ENCODE measurements at places on chromosomes 1 and 21.

DNA sequence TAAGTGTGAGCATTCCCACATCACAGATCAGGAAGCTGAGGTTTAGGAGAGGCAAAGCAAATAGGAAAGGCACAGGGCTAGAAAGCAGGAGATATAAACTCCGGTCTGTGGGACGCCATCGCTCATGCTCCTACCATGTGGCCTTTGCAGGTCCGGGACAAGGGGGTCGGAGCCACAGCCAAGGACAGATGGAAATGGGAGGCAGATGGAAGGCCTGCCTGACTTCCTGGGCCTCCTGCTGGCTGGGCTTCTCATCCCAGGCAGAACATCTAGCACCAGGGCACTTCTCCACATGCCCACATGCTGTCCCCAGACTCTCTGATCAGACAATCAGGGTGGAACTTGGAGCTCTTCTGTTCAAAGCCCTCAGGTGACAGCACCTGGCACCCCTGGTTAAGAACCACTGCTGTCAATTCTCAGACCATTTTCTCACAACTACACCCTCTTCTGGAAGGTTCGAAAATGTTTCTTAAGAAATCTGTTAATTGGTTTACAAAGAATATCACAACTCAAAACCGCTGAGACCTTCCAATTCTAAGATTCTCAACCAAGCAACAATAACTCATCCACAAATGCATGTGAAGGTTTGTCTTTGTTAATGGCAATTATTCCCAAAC lies 173.3 kb upstream of the EDN2 start:
- DNase-seq = no peak

- DNase-seq = no peak
Measured at GRCh38 chr1:25712299-25712970, 87.6 kb upstream of the SELENON start.

- no peak for DNase-seq
Measured at GRCh38 chr1:86773341-86774288, 69.2 kb downstream of the SH3GLB1 start.

- no peak for DNase-seq
Measured at GRCh38 chr21:25717491-25718147, 17.1 kb downstream of the ATP5PF start.

GRCh38 chr1:51963592-51964308 lies 26.8 kb downstream of the RAB3B start:
- no peak for DNase-seq

GRCh38 chr21:33396436-33396835 lies 6.8 kb upstream of the IFNGR2 start:
- no peak for DNase-seq

- no peak for DNase-seq
Measured at GRCh38 chr1:16144325-16145029, 11.4 kb downstream of the EPHA2 start.

DNA sequence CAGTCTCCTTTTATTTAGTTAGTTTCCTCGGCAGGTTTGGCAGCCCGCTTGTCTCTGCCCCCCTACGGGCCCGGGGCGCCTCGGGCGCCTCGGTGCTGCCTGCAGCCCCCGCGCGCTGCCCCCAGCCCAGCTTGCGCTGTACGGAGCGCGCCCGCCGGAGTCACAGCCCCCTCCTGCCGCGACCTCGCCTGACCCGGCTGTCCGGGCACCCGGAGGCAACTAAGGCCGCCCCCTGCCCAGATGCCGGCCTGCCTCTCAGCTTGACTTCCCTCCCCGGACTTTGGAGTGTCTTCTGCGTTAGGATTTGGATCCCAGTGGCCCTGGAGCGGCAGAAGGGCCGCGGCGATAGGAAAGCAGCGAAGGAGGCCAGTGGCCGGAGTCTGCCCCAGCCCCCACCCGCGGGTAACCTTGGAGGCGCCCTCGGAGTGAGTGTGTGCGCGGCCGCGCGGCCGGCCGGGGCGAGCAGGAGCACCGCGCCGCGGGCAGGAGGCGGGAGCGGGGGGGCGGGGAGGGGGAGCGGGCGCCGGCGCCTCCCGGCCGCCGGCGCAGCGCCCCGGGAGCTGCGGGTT lies 7.6 kb downstream of the CDKN2C start:
- DNase-seq = no peak

- no peak for DNase-seq
Measured at GRCh38 chr21:42417533-42417932, 13.8 kb downstream of the UBASH3A start.

DNA sequence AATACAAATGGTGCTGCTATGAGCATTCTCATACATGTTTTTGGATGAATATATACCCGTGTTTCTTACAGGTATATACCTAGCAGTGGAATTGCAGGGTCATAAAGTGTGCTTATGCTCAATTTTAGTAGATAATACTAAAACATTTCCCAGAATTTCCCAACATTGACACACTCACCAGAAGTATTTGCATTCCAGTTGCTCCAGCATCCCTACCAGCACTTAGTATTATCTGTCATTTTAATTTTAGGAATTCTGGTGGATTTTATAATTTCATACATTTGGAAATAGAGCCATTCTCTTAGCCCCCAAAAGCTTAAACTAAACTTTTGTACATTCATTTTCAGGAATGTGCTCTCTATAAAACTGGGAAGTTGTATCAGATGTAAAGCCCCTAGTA lies 67.4 kb upstream of the ZNF326 start:
- no peak for DNase-seq

- no peak for DNase-seq
Measured at GRCh38 chr1:231584117-231584516, 42.5 kb upstream of the DISC1 start.

GRCh38 chr1:212684076-212684475 lies 15.6 kb downstream of the BATF3 start:
- no peak for DNase-seq

DNA sequence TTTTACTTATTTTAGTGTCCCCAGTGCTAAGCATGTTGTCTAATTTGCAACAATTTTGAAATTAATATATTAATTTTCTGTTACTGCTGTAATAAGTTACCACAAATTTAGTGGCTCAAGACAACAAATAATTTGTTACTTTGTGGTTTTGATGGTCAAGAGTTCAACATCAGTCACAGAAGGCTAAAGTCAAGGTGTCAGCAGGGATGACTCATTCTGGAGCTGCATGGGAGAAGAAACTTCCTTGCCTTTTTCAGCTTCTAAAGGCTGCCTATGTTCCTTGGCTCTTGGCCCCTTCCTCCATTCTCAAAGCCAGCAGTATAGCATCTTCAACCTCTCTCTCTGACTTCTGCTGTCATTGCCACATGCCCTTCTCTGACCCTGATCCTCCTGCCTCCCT lies 271.8 kb downstream of the HLX start:
- DNase-seq = no peak

DNA sequence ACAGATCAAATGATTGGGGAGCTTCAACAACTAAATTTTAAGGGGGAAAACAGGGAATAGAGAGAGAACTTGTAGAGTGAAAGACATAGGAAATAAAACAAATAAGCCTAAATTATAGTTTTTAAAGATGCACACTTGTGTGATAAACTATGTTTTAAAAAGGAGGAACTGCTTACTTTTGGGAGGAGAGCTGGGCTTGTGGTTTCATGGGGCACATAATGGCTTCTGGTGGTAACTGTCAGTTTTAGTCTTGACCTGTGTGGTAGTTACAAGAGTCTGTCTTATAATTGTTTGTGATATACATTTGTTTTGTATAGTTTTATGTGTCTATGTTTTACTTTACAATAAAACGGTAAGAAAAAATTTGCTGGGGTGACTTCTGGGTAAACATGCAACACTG lies 165.3 kb downstream of the COL24A1 start:
- no peak for DNase-seq

GRCh38 chr1:88552226-88552625 lies 131.8 kb upstream of the PKN2 start:
- DNase-seq = no peak

GRCh38 chr1:9590201-9590600 lies 1.5 kb downstream of the TMEM201 start:
- no peak for DNase-seq

GRCh38 chr1:193103759-193104501 lies 1.3 kb downstream of the GLRX2 start:
- DNase-seq = no peak

- DNase-seq = no peak
Measured at GRCh38 chr1:8970870-8971337, 25.2 kb downstream of the CA6 start.

- no peak for DNase-seq
Measured at GRCh38 chr1:108043707-108044106, 78.7 kb upstream of the VAV3 start.

- DNase-seq = no peak
Measured at GRCh38 chr1:56939209-56939608, 26.6 kb downstream of the C8B start.

GRCh38 chr1:216020743-216021345 lies 402.4 kb downstream of the USH2A start:
- DNase-seq = no peak

DNA sequence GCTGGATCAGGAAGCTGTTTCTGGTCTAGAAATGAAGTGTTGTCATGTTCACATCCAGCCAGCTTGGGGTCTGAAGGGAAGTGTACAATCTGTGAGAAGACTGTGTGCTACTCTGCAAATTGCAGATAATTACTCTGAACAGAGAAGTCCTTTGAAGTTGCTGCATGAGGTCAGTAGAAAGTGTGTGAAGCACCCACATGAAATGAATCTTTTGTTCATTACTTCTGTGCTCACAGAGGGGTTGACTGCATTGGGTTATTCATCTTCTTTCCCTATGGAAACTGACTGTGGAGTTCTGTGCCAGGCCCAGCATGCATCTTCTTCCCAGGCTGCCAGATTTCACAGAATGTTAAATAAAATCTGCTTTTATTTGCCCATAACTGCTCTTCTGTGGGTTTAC lies 47.1 kb downstream of the CTH start:
- DNase-seq = no peak

DNA sequence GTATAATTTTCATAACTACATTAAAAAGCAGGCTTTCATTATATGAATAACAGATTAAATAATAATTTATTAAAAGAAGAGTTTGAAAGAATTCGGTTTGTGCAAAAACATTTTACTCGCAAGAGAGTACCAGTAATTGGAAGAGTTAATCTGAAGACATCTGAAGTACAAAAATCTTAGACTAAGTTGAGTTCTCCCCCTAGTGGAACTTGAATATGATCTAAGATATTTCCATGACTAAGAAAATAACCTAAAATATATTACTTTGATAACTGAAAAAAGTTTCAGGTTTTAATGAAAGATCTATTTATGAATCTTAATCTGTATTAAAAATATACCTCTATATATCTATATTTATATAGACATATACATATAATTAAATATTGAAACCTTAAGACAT lies 112.5 kb upstream of the GFI1 start:
- no peak for DNase-seq

GRCh38 chr1:104132382-104132973 lies 382.8 kb downstream of the AMY1C start:
- no peak for DNase-seq

GRCh38 chr1:18875107-18875795 lies 15.8 kb upstream of the TAS1R2 start:
- peak; percentile 46 for DNase-seq

- DNase-seq = no peak
Measured at GRCh38 chr1:232247669-232248068, 382.3 kb downstream of the SIPA1L2 start.

DNA sequence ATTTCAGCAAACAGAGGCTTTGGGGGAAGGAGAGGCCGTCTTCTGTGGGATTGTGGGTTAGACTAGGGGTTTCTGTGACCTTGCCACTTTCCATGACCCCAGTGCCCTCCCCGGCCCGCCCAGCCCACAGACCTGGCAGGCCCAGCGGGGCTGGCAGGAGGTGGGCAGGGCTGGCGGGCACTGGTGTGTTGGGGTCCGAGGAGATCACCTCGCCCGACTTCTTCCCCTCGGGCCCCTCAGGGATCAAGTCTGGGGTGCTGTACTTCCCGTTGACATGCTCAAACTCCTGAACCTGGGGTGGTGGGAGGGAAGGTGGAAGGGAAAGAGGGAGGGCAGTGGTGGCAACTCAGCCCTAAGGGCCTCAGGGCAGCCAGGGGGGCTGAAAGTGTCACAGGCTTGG lies 56.3 kb downstream of the CHD5 start:
- DNase-seq = no peak

GRCh38 chr1:18635891-18636595 lies 5.4 kb downstream of the PAX7 start:
- DNase-seq = no peak

DNA sequence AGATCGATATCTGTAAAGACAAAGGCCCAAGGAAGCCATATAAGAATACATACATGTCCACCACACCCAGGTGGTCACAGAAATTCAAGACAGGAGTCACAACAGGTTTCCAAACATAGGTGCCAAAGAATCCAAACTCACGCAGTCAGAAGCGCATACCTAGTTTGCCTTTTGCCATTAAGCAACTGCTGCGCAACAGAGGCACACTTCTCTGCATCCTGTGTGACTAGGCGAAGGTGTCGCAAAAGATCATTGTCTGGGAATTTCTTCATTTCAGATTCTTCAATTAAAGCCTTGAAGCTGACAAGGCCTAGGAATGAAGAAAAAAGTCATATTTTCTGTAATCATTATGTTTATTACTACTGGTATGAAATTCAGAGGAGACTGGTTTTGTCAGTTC lies 32.2 kb upstream of the SYT2 start:
- no peak for DNase-seq

GRCh38 chr1:12760256-12760795 lies 13.2 kb upstream of the PRAMEF12 start:
- DNase-seq = no peak

GRCh38 chr1:78672428-78672827 lies 22.8 kb downstream of the IFI44 start:
- no peak for DNase-seq

- DNase-seq = no peak
Measured at GRCh38 chr1:22625262-22625925, 11.0 kb upstream of the C1QA start.

GRCh38 chr21:33522297-33522952 lies 19.5 kb downstream of the GART start:
- no peak for DNase-seq

DNA sequence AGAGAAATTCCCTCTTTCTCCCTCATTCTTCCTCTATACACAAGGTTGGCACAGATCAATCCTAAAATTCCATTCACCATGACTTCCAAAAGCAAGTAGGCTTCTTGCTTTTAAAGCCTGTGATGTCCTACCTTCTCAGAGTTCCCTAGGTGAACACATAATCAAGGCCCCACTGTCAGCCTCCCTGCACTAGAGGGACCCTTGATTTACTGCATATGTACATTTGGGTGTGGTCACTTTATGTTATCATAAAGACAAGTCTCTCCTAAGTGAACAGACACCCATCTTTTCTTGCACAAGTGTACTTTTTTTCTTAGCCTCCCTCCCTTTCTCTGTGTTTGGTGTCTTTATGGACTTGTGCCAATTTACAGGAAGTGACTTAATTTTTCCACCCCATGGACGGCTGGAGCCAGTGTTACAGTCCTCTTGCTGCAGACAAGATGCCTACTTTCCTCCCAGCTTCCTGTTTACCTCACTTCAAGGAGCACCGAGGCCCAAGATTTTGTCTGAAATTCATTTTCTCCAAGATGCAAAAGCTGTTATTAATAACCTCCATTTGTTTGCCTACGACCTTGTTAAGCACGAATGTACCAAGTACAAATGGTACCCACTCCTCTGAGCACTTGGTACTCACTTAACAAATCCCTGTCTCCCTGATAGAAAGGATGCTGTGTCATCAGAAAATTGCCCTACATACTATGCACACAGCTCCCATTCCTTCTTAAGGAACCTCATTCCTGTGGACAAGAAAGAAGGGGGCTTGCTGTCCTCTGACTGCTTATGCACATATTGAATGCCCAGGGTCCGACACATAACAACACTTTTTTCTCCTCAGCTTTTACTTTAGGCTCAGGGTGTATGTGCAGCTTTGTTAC lies 82.8 kb upstream of the SLC44A3 start:
- DNase-seq = no peak

All from activated CD4-positive, alpha-beta T cell treated with anti-CD3 and anti-CD28 coated beads for 1 hour (primary cell).